Astrocyte of the cerebellum (primary cell): ENCODE measurements at places on chromosomes 1 and 21.

DNA sequence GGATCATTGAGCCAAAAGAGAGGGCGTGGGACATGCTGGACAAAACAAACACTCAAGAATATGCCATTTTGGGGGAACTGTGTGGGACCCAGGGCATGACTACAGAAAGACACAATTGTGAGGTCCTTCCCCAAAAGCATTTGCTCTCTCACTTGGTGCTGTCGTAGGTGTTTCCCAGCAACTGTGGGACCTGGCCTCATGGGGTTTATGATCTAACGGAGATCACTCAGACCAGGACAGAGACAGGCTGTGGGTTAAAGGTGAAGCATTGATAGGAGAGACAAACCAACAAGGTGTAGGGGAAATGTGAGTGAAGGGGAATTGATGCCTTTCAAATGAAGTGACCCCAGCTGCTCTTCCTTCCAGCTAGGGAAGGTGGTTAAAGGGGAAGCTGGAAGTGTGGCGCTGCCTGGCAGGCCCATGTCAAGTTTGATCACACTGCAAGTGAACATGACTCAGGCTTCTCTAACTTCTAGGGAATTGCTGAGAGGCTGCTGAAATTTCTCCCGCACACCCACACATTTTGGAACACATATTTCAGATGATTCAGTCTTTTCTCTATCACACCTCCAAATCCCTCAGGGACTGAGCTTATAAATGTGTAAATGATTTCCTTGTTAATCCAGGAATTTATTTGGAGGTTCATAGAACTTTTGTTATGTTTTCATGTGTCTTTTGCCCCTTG, 30.2 kb downstream of the TRAF5 start:
- no peak for DNase-seq

GRCh38 chr1:172957491-172957890, 93.2 kb downstream of the TNFSF18 start:
- DNase-seq = no peak

DNA sequence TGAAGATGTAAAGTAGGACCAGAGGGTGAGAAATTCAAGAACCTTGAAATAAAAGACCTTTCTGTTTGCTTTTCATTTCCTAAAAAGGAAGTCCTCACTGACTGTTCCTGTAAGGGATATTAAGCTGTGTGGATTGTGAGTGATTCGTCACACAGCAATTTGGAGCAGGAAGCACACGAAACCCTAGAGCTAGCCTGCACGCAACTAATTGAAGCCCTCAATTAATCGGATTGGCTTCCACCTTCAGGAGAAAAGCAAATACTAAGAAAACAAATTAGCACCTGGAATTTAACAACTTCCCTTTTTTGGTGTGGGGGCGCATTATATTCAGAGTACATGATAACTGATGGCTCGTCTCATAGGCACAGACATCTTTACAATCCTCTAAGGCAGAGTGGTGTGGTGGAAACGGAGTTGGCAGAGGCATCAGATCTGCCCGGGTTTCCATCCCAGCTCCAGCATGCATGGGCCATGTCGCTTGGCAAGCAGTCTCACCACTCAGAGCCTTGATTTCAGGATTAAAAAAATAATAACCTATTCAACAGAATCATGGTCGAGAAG, 95.2 kb downstream of the KCNJ15 start:
- peak; percentile 77 for DNase-seq

GRCh38 chr1:193525411-193525810, 339.0 kb upstream of the B3GALT2 start:
- no peak for DNase-seq

- DNase-seq = peak; percentile 40
Measured at GRCh38 chr1:14282707-14283106, 315.8 kb upstream of the KAZN start.

GRCh38 chr1:171793636-171794035, 12.2 kb downstream of the METTL13 start:
- no peak for DNase-seq

DNA sequence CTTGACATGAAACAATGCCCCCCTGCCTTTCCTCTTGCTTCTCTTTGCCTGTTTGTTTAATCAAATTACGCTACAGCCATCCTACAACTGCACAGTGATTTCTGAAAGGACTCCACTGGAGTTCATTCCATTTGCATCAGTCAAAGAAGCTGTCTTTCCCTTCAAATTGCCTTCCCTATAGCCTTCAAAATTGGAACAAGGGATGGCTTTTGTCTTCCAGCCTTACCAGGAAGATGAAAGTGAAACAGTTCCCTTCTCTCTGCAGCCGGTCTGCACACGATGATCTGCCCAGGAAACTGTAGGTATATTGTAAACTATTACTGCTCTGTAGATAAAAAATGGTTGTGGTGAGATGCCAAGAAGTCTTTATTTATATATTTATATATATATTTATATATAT, 65.6 kb upstream of the ETS2 start:
- no peak for DNase-seq

DNA sequence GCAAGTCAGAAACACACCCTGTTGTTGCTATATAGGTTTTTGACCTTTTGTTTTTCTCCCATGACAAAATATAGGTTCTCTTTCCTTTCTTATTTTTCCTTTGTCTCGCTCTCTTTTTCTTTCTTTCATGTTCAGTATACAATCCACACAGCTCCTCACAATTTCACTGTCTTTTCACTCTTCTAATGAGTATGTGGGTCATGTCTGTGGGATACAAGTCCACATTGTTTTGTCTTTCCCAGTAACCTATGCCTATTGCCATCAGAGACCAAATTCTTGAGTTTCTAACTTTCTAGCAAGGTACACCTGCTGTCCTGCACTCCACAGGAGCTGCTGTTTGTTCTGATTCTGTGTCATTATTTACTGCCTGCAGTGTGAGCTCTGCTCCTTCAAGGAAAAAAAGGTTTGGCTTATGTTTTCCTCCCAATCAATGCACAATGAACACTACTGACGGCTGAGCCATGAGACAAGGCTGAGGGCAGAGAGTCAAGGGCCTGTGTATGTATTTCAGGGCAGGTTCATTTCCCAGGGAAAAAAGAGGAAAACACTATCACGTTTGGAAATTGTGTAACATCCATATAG, 453.8 kb downstream of the NEGR1 start:
- DNase-seq = no peak

GRCh38 chr1:35668506-35668905, 27.2 kb upstream of the PSMB2 start:
- no peak for DNase-seq
